ENCODE measurements at places on chromosomes 3 and 15. TPM values are rescaled to one million over a fixed set of nuclear protein-coding genes. Genes with fewer than 3 reads are reported as not detected.
A peak's percentile ranks its signal among the peaks of the same experiment; 100 is the strongest.

DNA sequence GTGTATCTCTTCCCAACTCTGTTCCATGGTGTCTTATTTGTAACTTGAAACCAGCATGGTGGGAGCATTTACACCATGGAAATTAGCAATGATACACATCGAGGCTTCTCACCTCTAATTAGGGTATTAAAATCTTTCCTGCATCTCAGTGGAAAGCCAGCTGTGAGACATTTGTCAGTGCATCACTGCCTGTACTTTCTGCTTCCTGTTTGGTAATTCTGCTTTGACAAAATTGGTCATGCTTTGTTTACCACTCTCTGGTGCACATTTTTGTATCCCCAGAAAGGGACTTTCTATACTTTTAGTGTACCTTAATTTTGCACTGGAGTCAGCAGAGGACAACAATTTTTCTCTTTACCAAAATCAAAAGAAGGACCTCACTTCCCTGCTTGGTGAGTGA, 402.1 kb downstream of the PDCD6IP start:
- H3K4me1 ChIP-seq, result no peaks in the 10 kb centered on the region
- no peak overlapping the region for H3K4me3 ChIP-seq
- no peaks in the 10 kb centered on the region for H3K27me3 ChIP-seq
- no peak overlapping the region for H3K27ac ChIP-seq

GRCh38 chr15:61518191-61518950, 289.3 kb upstream of the RORA start:
- H3K36me3 ChIP-seq, result no peaks in the 10 kb centered on the region
- peaks cover 13% of the 10 kb centered on the region for H3K4me1 ChIP-seq
- no peak overlapping the region for H3K4me3 ChIP-seq
- no peaks in the 10 kb centered on the region for H3K27me3 ChIP-seq
- peak; percentile 11 for DNase-seq
- no peak overlapping the region for H3K27ac ChIP-seq

Gene CKMT1B
- polyA plus RNA-seq, result 64.8 TPM

DNA sequence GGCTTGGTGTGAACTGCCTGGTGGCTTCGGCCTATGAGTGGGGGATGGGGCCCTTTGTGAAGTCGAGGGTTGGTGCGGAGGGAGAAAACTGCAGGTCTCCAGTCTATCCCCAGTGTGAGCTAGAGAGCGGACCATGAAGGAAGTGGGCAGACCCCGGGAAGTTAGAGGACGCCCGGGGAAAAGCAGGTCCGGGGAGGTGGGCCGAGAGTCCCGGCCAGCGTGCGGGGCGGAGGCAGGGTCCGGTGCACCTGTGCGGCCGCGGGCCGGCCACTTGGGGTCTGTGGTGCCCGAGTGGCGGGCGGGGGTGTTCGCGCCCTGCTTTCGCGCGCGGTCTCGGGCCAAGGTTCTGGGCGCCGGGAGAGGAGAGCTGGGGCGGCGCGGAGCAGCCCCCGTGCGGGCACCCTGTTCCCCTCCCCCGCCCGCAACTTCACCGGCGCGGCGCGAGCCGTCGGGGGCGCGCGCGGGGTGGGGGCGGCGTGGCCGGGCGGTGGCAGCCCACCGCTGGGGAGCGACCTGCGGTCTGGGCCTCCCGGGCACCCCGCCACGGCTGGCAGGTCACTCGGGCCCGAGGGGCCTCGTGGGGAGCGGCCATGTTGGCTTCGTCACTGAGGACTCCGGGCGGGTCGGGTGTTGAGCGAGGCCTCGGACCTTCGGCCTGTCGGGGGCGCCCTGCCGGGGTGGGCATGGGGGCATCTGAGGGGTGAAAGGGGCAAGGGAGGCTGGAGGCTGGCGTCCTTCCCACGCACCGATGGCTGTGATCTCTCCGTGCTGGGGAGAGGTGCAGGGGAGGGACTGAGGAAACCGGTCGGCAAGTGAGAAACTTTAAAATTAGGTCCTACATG, 4.8 kb downstream of the UBE2E1 start:
- peak overlapping the region; percentile 87 for H3K4me3 ChIP-seq
- H3K27ac ChIP-seq, result peak overlapping the region; percentile 87
- no peaks in the 10 kb centered on the region for H3K27me3 ChIP-seq
- H3K36me3 ChIP-seq, result peaks cover 3% of the 10 kb centered on the region

DNA sequence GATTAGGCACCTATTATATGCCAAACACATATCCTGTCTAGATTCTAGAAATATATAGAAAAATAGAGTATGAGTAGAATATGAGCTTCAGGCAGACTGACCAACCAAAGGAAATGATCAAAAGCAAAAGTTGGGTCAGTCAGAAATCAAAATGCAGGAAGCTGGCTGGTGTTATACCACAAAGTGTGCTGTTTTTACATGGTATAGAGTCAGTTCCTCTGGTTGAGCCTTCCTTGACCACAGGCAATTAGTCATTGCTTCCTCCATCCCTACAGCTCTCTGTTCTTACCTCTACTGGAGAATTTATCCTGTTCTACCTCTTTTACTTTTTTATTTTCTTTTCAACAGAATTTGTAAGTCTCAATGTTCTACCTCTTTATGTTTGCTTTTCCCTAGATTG, 149.8 kb downstream of the TMCO5A start:
- H3K36me3 ChIP-seq, result no peaks in the 10 kb centered on the region
- H3K27me3 ChIP-seq, result no peaks in the 10 kb centered on the region
- H3K27ac ChIP-seq, result no peak overlapping the region
- no peak overlapping the region for H3K4me3 ChIP-seq
- no peak for DNase-seq

DNA sequence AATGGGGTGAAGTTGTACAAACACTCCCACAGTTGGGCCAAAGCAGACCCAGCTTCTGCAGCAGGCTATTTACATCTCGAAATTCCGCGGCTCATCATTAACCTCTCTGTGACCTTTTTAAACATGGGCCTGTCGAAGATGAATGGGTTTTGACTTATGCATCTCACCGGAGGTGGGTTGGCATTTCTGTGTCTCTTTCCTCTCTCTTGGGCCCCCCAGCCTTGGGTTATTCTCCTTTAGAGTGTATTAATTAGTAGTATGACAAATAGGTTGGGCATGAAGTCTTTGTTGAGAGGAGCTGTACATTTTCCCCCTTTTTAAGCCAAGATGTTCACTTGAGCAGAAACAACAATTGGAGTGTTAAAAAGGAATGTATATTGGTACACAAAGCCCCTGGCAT, 9.8 kb downstream of the SMAD6 start:
- DNase-seq, result no peak
- peaks cover 5% of the 10 kb centered on the region for H3K27me3 ChIP-seq
- H3K4me3 ChIP-seq, result no peak overlapping the region
- no peaks in the 10 kb centered on the region for H3K36me3 ChIP-seq
- no peak overlapping the region for H3K27ac ChIP-seq

Gene SNAP23
- polyA plus RNA-seq, result 37.0 TPM

Gene AHSG
- polyA plus RNA-seq, result 0.59 TPM

Gene TRIM71
- not detected for polyA plus RNA-seq

Data from keratinocyte (primary cell).